Activated gamma-delta T cell (primary cell): ENCODE measurements at places on chromosomes 11 and 22.

GRCh38 chr11:100682247-100682969 is 4.7 kb upstream of the ARHGAP42 start:
- no peak for DNase-seq

DNA sequence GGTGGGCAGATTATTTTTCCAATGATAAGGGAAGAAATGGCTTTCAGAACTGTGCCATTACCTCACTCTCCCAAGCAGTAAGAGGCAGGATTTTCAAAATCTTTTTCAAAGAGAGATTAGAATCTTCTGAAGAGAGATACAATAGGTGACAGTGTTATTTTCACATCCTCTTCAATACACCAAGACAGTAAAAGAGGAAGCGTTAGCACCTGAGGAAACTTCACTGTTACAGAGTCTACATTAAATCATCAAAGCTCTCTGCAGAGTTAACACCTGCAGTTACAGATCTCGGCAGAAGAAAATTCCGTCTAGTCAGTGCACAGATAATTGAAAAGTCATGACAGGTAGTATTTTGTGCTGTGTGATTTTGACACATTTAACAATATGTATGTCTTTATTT is 144.9 kb downstream of the PGR start:
- DNase-seq: no peak

GRCh38 chr11:108198833-108199232 is 23.6 kb downstream of the NPAT start:
- DNase-seq: no peak

- no peak for DNase-seq
Observed at GRCh38 chr11:20357150-20357549, 6.4 kb upstream of the HTATIP2 start.

- DNase-seq: no peak
Observed at GRCh38 chr11:128765104-128765503, 71.2 kb downstream of the FLI1 start.

DNA sequence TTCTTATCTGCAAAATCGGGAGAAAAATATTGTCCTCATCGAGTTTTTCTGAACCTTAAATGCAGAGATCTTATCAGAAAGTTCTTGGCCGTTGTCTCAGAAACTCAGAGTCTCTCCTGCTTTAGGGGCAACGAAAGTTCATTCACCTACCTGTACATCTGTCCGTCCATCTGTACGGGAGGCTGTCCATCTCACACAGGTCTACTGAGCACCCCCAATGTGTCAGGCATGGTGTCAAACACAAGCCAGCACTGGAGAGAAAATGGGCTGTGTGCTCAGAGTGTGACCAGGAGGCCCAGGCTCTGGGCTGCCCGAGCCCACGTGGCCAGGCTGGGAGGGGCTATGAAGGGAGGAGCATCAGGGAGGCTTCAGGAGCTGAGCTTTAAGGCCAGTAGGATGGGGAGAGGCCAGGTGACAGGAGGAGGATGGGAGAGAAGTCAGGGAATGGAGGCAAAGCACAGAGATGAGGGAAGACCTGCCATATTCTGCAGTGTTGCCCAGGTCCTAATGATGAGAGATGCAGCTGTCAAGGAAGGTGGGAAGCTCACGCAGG is 62.4 kb upstream of the MYEOV start:
- no peak for DNase-seq

- DNase-seq: no peak
Observed at GRCh38 chr11:19646921-19647320, 65.7 kb upstream of the NAV2 start.

DNA sequence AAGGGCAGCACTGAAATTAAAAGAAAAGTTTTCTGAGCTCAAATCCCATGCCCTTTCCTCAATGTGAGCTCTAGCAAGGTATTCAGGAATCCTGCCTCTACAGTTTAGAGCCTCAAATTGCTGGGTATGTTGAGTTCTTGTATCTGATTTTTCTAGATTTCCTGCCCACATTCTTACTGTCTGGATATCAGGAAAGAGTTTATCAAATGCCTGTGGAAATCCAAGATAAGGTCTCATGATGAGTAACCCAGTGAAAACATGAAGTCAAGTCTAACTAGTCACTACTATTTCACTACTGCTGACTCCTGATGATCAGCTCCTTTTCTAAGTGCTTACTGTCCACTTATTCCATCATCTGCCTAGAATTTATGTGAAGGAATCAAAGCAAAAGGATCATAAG is 29.8 kb downstream of the LIMK2 start:
- no peak for DNase-seq

GRCh38 chr11:35735903-35736302 is 73.3 kb downstream of the TRIM44 start:
- no peak for DNase-seq

- no peak for DNase-seq
Observed at GRCh38 chr11:115912484-115912945, 408.3 kb upstream of the CADM1 start.
